Cardiac septum (tissue), 1 donor: ENCODE measurements at places on chromosomes 5 and 9. TPM values are rescaled to one million over a fixed set of nuclear protein-coding genes. Genes with fewer than 3 reads are reported as not detected.

The ANKRA2 gene
- 9.6 TPM for total RNA-seq

DNA sequence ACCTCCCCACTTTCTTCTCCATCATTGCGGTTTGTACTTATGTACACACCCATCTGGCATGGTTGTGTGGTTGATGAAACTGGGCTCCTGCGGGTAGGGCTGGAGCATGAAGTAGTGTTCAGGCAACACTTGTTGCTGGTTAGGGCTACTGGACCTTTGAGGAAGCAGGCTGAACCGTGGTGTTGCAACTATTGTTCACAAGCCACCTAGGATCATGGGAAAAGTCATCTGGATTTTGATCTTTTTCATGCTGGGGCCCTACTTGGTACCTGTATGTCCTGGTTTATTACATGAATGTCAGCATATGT lies 40.1 kb upstream of the TIFAB start:
- DNase-seq, result no peak

GRCh38 chr9:21144603-21145002 lies 3.0 kb upstream of the IFNW1 start:
- no peak for DNase-seq

The SLC1A1 gene
- total RNA-seq, result 0.59 TPM

DNA sequence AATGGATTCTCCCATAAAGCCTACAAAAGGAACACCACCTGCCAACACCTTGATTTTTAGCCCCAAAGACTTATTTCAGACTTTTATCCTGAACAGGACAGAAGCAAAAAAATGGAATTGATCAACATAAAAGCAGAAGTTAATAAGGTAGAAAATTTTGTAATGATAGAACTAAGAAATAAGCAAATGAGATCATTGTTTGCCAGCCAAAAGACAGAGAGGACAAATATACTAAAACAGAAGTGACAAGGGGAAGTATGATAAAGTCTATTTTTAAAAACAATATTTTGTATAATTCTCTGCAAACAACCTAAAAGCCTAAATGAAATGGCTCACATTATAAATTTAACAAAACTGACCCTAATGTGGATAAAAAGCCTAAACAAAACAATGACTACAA lies 110.5 kb upstream of the PRSS3 start:
- DNase-seq, result no peak

The EQTN gene
- not detected for total RNA-seq

DNA sequence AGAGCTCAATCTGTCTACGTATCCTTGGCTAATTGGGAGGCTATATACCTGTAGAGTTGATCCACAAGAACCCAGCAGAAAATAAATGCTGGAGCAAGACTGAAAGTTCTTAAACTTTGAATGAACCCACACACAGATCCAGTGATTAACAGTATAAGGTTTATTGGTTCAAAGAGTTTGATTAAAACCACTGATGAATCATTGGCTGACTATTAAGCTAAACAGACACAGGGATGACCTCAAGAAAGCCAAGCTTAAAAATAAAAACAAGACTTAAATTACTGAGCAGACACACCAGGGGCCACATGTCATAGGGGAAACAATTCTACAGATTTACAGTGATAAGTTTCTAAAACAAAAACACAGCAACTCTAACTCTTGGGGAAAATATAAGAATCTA lies 163.6 kb downstream of the SPATA31D1 start:
- DNase-seq, result no peak

The PHF24 gene
- 0.57 TPM for total RNA-seq

DNA sequence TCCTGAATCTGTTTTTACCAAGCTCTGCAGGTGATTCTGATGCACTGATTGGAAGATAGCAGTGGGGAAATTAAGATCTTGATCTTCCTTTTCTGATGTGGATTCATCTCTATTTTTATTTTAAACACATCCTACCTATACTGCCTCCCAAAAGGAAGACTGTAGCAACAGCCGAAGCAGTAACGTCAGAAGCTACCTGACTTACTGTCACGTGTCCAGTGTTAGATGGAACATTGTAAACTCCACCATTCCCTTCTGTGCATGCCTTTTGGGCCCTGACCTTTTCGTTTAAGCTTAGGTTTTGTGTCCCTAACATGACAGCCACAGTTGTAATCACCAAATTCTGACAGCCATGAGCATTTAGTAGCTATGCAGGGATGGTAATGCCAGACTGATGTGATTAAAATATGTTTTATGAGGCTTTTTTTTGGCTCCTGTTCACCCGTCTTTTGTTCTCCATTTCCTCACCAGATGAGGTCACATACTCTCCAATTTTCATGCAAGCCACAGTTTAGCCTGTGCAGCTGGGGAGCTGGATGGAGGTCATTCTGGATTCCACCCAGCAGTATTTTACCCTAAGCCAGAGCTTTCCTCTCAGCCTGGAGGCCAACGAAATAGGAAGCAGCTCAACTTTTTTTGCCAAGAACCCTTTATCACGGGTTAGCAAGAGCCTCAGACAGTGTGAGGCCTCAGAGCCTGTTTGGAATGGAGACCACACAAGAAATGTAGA lies 15.6 kb upstream of the FOXD1 start:
- DNase-seq, result no peak

DNA sequence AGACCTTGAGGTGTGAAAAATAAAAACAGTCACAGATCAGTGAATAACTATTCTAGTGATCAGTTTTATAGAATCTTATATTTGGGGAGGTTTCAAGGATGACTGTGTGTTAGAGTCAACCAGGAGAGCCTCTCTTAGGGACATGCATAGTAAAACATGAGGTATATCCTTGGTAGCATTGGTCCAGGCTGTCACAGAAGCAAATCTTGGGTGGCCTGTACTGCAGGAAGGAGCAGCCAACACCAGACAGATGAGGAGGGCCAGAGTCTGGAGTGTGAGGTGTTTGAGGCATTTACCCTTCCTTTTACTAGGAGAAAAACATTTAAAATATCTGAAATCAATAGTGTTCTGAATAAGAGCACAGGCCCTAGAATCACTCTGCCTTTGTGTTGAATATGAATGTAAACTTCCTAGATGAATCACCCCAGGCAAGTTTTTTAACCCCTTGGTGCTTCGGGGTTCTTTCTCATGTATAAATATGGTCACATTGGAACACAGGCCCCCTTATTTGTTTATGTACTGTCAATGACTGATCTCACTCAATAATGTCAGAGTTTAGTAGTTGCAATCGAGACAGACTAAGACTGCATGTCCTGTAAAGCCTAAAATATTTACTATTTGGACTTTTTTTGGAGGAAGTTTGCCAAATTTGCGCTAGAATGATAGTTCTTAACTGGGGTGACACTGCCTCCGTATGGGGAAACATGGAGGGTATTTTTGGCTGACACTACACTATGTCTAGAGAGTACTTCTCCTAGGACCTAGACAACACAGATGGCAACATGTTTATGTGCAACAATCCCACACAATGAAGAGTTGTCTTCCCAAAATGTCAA lies 416.5 kb upstream of the POU5F2 start:
- DNase-seq, result no peak

- DNase-seq, result no peak
Observed at GRCh38 chr5:119404033-119404432, 48.2 kb downstream of the TNFAIP8 start.

DNA sequence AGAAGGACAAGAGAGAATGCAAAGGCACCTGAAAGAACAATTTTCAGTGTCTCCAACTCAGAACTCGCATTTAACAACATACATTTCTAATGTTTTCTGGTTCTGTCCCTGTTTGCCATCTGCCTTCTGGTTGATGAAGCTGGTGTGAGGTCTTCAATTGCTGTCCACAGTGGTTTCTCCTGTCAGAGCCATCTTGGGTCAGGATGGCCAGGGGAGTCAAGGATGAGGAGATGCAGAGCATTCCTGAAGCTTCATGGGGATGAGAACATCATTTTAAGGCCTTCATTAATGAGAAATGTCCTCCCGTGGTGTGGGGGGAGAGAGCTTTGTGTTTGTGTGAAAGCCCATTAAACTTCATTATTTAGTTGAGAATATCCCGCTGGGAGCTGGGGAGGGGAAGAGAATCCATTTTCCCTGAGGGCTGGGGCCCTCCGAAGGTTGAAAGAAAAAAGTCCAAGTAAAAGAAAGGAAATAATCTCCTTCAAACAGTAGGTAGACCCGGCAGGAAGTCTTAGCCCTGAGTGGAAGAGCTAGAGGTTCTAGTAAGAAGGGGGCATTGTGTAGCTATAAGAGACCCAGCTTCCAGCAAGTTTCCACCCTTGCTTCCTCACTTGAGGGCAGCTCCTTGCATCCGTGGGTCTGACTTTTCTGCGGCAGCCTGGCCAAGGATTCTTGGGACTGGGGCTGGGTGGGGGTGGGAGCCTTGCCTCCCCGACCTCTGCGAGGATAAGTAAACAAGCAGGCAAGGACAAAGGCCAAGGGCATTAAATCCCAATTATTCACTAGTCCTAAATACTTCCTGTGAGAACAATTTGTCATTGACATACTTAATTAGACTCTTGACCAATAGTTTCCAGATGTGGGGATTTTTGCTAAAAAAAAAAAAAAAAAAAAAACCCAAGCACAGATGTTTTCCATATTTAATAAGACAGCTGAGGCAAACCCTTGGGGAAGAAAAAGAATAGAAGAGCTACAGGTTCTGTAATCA lies 119.2 kb downstream of the MSX2 start:
- no peak for DNase-seq

DNA sequence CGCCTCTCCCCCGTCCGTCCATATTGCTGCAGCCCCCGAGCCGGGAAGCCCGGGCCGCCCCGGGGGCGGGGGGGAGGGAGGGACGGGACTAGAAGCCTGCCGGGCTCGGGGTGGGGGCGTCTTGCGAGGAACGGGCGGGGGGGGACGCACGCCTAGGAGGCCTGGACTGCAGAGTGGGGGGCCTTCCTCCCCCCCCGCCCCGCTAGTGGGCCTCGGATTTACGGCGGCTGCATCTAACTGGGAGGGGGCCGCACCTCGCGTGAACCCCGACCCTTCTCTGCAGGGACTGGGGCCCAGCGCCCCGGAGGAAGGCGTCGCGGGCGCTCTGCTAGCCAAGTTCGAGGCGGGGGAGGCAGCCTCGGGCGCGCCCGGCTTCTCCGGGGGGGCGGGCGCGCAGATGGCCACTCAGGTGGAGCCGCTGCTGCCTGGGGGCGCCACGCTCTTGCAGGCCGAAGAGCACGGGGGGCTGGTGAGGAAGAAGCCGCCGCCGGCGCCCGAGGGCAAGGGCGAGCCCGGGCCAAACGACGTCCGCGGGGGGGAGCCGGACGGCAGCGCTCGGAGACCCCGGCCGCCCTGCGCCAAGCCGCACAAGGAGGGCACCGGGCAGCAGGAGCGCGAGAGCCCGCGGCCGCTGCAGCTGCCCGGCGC lies at the start of gene LARP1:
TSS of gene LARP1 (plus strand) at position 17 of the 648 bp plus-strand sequence. CDS start at position 398, 381 bp downstream.
- peak; percentile 78 for DNase-seq

The BTNL9 gene
- 25.2 TPM for total RNA-seq

DNA sequence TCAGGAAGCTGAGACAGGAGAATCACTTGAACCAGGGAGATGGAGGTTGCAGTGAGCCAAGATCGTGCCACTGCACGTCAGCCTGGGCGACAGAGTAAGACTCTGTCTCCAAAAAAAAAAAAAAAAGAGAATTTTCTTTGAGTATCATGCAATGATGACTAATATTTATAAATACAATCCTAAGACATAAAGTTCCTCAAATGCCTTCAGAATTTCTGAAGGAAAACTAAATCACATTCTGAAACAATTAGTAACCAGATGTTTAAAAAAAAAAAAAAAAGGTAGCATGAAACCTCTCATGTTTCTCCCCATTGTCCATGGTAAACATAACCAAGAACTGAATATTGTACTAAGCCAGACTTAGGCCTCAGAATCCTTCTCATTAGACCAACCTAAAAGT lies 23.1 kb downstream of the MLLT3 start:
- DNase-seq, result no peak

DNA sequence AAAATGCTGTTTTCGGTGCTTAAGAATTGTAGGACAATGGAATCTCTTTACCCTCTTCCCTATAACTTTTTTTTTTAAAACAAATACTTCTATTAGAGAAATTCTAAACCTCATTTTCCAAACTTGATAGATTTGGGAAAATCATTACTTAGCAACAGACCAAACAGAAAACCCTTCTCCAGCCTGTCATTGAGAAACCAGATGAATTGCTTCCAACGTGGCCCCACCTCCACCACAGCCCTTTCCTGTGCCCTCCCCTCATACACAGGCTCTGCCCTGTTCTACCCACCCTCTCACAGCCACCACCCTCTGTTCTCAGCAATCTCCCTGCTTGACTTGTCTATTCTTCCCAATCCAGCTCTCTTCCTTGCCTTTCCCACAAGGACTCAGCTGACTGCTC lies 221.2 kb downstream of the DMRT2 start:
- no peak for DNase-seq

DNA sequence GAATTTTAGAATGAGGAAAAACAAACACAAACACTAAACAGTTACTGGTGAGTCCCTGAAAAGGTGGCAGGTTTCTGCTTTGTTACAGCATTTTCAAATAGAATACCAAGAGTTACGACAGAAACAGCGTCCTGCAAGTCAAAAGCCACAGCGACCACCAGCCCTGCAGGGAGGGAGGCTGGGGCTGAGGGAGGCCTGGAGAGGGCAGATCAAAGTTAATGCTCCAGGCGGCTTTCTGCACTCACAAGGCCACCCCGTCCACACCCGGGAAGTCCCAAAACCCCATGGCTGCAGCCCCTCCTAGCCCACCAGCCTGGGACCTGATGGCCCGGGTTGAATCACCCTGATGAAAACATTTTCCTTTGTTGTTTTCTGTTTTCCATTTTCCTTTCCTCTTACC lies 29.3 kb downstream of the COL23A1 start:
- no peak for DNase-seq

The ZNF879 gene
- 3.9 TPM for total RNA-seq

GRCh38 chr5:151062405-151063141 lies 18.3 kb downstream of the TNIP1 start:
- DNase-seq, result no peak

DNA sequence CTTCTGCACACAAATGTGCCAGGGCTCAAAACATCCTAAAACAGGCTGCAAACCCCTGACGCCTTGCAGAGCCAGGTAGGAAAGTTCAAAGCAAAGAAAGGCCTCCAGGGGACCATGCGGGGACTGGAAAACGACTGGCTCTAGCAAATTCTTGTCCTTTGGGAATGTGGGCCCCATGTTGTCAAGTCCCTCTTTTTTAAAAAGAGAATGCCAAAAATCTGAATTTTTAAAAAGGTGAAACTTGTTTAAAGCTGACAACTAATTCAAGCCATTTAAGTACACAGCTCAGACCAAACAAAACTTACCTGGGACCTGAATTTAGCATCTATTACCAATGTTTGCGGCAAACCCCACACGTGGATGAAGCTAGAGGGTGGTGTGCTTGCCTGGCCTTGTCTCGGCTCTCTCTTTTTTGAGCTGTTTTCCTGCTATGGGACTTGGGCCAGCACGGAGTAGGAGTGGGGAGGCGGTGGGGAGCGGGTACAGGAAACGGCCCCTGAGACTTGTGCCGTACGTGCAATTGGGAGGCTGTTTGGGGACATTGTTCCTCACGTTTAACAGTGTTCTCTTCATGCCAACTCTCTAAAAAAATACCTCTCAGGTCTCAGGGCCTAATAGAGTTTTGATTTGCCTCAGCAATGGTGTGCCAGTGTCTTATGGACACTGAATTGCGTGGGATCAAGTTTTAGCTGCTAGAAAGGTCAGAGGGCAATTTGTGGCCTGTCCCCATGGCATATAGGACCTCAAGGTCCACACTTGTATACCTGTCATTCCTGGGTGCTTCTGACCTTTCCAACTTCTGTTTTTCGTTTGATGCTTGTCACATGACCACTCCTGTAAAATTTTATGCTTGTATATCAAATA lies 15.1 kb upstream of the PHF19 start:
- DNase-seq, result no peak

The ITK gene
- total RNA-seq, result 0.43 TPM

GRCh38 chr5:31587546-31587945 lies 51.4 kb upstream of the PDZD2 start:
- no peak for DNase-seq

The KCTD16 gene
- total RNA-seq, result 0.08 TPM

GRCh38 chr9:16180546-16180945 lies 627.7 kb downstream of the CCDC171 start:
- DNase-seq, result no peak
